Liver (tissue), 10 donors: ENCODE measurements at places on chromosomes 1 and 21. TPM values are rescaled to one million over a fixed set of nuclear protein-coding genes. Genes with fewer than 3 reads are reported as not detected.
A peak's percentile ranks its signal among the peaks of the same experiment; 100 is the strongest.

DNA sequence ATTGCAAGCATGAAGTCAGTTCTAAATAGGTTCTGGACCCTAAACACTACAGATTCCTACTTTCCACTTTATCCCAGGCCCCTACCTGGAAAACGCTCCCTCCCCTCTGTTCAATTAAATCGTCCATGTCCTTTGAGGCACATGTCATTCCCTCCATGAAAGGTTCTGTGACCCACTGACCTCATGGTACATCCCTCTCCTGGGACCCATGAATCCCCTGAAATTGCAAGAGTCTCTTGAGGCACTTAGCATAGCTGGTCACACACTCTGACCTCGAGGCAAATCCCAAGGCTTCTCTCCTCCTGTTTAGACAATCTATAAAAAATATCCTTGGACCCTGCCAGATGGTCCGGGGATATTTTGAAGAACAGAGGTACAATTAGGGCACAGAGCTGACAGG is 34.3 kb upstream of the KRTAP19-8 start:
- H3K27me3 ChIP-seq: no peaks in the 10 kb centered on the region
- DNase-seq: no peak
- H3K27ac ChIP-seq: no peak overlapping the region
- H3K4me3 ChIP-seq: no peak overlapping the region
- no peaks in the 10 kb centered on the region for H3K36me3 ChIP-seq

- DNase-seq: no peak
- no peak overlapping the region for H3K4me3 ChIP-seq
- H3K4me1 ChIP-seq: no peaks in the 10 kb centered on the region
- H3K27me3 ChIP-seq: no peaks in the 10 kb centered on the region
Measured at GRCh38 chr1:168520832-168521231, 23.0 kb downstream of the XCL2 start.

DNA sequence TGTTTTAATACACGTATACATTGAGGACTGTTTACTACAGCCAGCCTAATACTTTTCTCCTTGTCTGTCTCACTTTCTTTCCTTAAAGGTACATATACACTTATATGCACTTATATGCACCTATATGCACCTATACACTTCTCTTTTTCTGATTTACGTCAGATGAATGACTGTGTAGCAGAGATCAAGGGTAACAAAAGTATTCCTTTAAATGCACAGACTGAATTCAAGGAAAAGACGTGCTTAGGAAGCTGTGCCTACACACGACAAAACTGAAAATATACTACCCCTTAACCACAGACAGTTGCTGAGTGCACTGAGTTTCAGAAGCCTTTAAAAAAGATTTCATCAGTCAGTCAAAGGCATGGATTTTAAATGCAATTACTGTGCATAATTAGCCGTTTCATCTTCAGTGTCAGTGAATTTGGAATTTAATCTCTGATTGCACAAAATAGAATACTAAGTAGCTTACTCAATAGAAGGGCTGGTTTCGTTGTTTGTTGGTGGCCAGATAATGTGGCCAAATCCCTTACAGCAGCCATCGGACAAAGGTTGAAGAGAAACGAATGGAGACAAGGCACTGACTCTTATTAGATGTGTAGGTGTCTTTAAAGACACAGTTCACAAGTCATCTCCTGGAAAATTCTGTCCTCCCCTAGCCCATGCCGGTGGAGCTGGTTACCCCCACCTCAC is 38.3 kb upstream of the TARBP1 start:
- H3K27ac ChIP-seq: peak overlapping the region; percentile 48
- no peak for DNase-seq
- no peak overlapping the region for H3K4me3 ChIP-seq
- no peaks in the 10 kb centered on the region for H3K36me3 ChIP-seq
- H3K27me3 ChIP-seq: no peaks in the 10 kb centered on the region

DNA sequence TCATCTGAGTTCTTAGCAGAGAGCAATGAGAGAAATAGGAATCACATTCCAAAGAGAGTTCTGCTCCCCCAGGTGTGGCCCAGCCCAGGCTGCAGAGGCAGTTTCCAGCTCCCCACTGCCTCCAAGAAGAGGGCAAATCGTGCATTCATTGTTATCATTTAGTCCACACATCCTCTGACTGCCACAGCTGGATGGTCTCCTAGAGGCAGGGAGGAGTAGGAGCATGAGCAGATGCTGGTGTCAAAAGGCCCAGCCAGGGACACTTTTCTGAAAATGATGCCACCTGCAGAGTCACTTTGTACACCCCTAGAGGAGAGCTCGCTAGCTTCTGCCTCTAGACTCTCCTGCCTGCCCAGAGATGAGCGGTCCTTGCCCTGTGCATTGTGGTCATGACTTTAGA is 33.6 kb upstream of the GNPAT start:
- H3K27ac ChIP-seq: no peak overlapping the region
- H3K4me3 ChIP-seq: no peak overlapping the region
- DNase-seq: no peak
- H3K36me3 ChIP-seq: no peaks in the 10 kb centered on the region
- H3K27me3 ChIP-seq: no peaks in the 10 kb centered on the region

DNA sequence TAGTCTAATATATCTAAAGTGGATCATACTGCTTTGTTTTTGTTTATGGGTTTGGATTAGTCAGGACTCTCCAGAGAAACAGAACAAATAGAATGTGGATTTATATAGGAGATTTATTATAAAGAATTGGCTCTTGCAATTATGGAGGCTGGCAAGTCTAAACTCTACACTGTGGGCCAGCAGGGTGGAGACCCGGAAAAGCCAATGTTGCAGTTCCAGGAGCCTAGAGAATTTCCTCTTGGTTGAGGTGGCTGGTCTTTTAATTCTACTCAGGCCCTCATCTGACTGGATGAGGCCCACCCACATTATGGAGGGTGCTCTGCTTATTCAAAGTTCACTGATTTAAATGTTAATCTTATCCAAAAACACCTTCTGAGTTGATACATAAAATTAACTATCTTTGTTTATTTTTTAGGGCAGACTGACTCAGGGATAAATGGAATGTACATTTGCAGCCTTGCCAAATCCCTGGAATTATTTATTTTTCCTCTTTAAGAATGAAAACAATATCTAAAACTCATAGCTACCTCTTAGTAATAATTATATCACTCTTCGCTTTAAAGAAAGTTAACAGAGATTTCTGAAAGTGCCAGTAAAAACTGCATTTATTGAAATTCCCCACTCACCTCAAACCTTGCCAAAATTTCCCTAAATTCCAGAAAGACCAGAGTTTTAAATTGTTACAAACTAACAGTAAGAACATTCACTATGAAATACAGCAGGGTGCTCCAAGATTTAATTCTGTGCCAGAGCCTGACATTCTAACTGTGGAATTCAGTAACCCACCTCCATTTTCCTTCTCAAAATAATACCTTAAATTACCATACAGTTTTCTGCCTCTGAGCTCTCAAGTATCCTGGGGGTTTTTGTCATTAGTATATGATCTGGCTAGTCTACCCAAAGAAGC is 36.6 kb upstream of the SSX2IP start:
- H3K27ac ChIP-seq: no peak overlapping the region
- H3K36me3 ChIP-seq: no peaks in the 10 kb centered on the region
- no peaks in the 10 kb centered on the region for H3K27me3 ChIP-seq
- H3K4me1 ChIP-seq: peaks cover 16% of the 10 kb centered on the region
- no peak for DNase-seq

DNA sequence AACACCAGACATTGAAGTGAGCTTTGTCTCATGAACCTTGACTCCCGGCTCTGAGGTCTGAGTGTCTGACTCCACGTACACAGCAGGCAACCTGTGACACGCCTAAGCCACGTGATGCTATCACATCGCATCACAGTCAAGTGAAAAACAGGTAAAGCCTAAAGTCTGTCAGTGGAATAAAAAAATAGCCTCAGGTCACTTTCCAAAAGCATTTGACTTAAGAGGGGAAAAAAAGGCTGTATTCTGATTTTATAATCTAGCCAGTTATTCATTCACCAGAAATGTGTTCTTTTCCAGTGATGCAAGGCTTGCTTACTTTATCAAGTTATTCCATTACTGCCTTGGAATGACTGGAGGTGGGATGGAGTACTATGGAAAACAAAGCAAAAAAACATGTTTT is 163.2 kb upstream of the HMCN1 start:
- no peaks in the 10 kb centered on the region for H3K27me3 ChIP-seq
- H3K27ac ChIP-seq: no peak overlapping the region
- H3K4me1 ChIP-seq: no peaks in the 10 kb centered on the region
- H3K36me3 ChIP-seq: no peaks in the 10 kb centered on the region
- no peak overlapping the region for H3K4me3 ChIP-seq

DNA sequence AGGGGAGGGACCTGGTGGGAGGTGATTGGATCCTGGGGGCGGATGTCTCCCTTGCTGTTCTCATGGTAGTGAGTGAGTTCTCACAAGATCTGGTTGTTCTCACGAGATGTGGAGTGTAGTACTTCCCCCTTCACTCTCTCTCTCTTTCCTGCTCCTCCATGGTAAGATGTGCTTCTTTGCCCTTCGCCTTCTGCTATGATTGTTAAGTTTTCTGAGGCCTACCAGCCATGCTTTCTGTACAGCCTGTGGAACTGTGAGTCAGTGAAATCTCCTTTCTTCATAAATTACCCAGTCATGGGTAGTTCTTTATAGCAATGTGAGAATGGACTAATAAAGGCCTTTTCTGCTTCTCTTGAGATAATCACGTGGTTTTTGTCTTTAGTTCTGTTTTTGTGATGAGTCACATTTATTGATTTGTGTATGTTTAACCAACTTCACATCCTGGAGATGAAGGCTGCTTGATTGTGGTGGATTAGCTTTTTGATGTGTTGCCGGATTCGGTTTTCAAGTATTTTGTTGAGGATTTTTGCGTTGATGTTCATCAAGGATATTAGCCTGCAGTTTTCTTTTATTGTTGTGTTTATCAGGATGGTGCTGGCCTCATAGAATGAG is 45.5 kb downstream of the RABGAP1L start:
- H3K36me3 ChIP-seq: no peaks in the 10 kb centered on the region
- no peak overlapping the region for H3K4me3 ChIP-seq
- H3K27me3 ChIP-seq: no peaks in the 10 kb centered on the region
- DNase-seq: no peak
- H3K4me1 ChIP-seq: no peaks in the 10 kb centered on the region

DNA sequence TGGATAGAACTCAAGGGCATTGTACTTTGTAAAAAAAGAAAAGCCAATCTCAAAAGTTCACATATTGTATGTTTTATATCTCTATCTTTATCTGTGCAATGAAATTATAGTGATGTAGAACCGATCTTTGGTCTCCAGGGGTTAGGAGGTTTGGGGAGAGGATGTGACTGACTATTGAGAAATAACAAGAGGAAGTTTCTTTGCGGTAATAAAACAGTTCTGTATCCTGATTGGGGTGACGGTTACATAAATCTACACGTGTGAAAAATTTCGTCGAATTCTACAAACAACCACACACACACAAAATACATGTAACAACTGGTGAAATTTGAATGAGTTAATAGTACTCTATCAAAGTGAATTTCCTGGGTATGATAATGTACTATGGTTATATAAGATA is 10.6 kb upstream of the OR2T33 start:
- H3K27me3 ChIP-seq: no peaks in the 10 kb centered on the region
- no peaks in the 10 kb centered on the region for H3K36me3 ChIP-seq
- H3K4me1 ChIP-seq: no peaks in the 10 kb centered on the region

- no peaks in the 10 kb centered on the region for H3K36me3 ChIP-seq
- no peak overlapping the region for H3K27ac ChIP-seq
- no peaks in the 10 kb centered on the region for H3K4me1 ChIP-seq
- no peak overlapping the region for H3K4me3 ChIP-seq
- no peak for DNase-seq
- no peaks in the 10 kb centered on the region for H3K27me3 ChIP-seq
Measured at GRCh38 chr1:216682752-216683151, 40.5 kb downstream of the ESRRG start.

- H3K4me3 ChIP-seq: no peak overlapping the region
- H3K27me3 ChIP-seq: no peaks in the 10 kb centered on the region
- no peak for DNase-seq
- H3K36me3 ChIP-seq: peaks cover 53% of the 10 kb centered on the region
Measured at GRCh38 chr1:19196331-19196730, 13.7 kb downstream of the UBR4 start.

Gene TFF2
- polyA plus RNA-seq: not detected

Gene CRNN
- not detected for polyA plus RNA-seq

Gene MMEL1
- polyA plus RNA-seq: not detected

Gene KTI12
- polyA plus RNA-seq: 4.1 TPM

Gene ATP1A2
- 0.21 TPM for polyA plus RNA-seq

Gene DIO1
- 176 TPM for polyA plus RNA-seq

Gene GJA5
- polyA plus RNA-seq: 1.0 TPM

Gene AMPD1
- 0.03 TPM for polyA plus RNA-seq

Gene KCNK1
- polyA plus RNA-seq: 2.5 TPM
